Esophagus squamous epithelium (tissue), 5 donors: ENCODE measurements at places on chromosomes 16 and 17.

GRCh38 chr16:13680021-13680889 lies 239.7 kb upstream of the ERCC4 start:
- no peak for DNase-seq

DNA sequence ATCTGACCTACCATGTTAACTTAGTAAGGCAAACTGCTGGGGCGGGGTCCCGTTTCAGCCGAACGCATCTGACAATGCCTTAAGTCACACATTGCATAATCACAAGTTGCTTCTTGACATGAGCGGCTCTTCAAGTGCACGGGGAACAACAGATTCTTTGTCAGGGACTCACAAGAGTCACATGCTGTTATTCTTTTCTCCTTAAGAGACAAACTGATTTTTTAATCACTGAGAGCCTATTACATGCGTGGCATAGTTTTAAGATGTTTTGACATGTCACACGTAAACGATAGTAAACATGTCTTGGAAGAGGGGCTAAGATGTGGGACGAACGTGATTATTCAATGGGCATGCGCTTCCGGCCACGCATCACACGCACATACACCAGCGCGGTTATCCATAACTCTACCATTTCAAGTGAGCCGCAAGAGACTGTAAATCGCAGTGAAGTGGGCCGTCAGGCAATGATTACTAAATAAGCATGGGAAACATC lies 63.4 kb downstream of the ADCY9 start:
- no peak for DNase-seq

GRCh38 chr16:64892835-64893785 lies 228.8 kb downstream of the CDH11 start:
- DNase-seq, result no peak

DNA sequence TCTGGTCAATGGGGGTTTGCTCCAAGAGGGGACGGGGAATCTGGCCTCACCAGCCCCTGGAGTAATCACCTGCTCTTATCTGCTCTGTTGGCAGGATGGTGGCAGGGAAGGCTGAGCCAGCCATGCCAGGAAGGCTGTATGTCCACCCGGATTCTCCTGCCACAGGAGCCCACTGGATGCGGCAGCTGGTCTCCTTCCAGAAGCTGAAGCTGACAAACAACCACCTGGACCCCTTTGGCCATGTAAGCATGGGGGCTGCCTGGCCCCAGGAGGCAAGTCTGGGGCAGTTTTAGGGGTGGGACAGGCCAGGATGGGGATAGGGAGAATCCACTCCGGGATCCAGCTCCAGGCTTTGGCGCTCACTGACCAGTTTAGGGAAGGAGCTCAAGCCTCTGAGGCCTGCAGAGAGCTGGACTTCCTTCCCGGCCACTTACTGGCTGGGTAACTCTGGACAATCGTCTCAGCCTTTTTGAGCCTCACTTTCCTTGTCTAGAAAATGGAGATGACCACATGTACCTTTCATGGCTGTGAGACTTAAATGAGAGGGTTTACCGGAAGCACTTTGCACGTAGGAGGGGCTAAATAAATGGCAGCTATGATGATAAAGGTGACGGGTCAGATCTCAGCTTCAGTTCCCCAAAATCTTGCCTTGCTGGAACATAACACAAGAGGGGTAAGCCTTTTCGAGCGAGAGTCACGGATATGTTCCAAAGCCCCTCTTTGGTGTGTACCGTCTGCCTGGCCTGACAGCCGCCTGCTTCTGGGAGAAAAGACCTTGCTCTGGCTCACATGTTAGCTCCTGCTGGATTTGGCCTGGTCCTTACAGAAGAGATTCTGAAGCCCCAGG lies 15.4 kb downstream of the TBX4 start:
- DNase-seq, result no peak

- DNase-seq, result no peak
These were observed 17.5 kb downstream of the CACNG4 start for GRCh38 chr17:66981983-66982508.

DNA sequence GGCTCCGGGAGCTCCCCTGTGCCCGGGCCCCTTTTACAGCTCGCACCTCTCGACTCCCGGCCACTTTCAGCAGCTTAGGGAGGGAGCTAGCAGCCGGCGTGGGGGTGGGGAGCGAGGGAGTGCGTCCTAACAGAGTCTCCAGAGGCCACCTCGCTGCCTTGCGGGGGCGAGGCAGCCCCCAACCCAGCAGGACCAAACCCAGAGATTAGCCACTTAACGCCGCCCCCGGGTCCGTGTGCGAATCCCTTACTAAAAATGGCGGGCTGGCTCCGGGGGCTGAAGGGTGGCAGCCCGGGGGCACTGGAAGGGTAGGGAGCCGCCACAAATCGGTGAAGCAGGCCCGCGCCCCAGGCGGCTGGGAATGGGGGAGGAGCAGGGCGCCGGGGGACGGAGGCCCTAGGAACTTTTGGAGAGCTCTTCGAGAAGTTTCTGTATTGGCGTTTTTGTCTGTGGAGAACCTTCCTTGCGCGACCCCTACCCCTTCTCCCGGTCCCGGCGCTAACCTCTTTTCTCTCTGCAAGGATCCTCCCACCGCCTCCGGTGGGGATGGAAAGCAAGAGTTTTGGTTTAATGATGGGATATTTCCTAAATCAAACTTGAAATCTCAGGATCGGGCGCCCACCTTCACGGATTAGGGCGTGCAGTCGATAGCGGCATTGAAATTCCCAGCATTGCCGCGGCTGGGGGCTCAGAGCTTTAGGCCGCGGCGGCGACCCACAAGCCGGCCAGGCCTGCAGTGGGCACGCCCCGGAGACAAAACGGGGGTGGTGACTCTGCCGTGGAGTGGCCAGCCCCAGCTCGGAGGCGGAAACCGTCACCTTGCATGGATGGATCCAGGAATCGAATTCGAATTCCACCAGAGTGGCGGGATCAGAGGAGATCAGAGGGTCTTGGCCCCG lies 793 bp upstream of the IRX3 start:
- DNase-seq, result no peak

DNA sequence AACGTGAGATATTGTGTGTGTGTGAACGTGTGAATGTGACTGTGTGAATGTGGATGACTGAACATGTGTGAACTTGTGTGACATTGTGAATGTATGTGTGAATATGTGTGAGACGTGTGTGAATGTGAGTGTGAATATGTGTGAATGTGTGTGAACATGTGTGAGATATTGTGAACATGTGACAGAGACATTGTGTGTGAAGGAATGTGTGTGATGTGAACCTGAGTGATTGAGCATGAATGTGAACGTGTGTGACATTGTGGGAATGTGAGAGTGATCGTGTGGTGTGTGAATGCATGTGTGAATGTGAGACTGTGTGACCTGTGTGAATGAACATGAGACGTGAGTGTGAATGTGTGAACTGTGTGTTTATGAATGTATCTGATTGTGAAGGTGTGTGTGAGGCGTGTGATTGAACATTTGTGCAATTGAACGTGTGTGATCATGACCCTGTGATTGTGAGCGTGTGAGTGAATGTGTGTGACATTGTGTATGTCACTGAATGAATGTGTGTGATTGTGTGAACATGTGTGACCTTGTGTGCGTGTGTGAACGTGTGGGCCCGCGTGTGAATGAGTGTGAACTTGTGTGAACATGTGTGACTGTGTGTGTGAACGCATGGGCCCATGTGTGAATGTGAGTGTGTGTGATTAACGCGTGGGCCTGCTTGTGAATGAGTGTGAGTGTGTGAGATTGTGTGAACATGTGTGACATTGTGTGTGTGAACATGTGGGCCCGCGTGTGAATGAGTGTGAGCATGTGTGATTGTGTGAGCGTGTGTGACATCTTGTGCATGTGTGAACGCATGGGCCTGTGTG lies 23.2 kb upstream of the GSE1 start:
- DNase-seq, result no peak

GRCh38 chr17:79617304-79617703 lies 6.5 kb upstream of the RBFOX3 start:
- no peak for DNase-seq

- no peak for DNase-seq
These were observed 79.4 kb downstream of the ABR start for GRCh38 chr17:1100382-1100781.

GRCh38 chr17:42248351-42249179 lies 27.6 kb downstream of the STAT5B start:
- DNase-seq, result peak; percentile 62

DNA sequence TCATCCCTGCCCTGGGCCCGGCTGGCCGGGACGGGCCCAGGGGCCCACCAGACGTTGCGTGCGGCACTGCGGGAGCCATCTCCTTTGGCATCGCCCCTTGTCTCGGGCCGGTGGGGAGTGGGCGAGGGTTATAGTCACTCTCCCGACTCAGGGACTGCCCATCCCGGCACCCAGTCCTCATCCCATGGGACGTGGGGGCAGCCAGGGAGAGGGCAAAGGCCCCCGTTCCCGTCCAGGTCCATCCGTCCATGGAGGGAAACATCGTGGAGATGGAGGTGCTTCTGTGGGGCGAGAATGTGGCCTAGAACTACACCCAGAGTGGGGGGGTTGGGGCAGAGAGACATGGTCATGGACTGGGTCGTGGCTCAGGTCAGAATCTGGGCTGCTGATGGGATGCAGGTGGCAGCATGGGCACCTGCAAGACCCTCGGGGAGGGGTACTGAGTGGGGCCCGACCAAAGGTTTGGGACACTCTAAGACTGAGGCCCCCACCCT lies 2.4 kb upstream of the WDR90 start:
- DNase-seq, result no peak

DNA sequence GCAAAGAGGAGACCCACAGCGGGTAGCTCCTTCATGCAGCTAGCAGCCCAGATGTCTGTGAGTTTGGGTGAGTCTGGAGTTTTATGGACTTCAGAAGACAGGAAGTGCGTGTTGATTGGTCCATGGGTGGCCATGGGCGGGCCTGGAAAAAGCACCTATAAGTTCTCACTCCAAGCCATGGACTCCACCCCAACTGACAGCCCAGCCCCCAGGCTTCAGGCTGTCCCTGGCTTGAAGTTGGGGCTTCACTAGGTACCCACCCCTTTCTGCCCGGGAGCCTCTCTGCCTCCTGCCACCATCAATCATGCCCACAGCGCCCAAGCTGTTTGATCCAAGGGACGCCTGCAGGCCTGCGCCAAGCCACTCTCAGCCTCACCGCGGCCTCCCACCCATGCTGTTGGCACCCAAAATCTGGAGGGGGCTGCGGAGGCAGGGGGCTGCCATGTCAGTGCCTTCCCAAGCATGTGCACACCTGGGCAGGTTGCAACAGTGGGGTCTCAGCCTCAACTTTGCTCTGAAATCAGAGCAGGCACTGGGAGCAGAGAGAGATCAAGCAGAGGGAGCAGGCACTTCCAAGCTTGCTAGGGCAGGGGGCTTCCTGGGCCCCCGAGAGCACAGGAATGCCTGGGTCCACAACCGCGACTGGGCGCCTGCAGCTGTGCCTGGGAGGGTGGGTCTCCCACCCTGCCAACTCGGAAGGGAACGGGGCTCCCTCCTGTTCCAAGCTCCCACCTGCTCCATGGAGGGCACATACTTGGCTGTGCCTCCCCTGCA lies 1503.7 kb downstream of the CDH11 start:
- DNase-seq, result no peak

DNA sequence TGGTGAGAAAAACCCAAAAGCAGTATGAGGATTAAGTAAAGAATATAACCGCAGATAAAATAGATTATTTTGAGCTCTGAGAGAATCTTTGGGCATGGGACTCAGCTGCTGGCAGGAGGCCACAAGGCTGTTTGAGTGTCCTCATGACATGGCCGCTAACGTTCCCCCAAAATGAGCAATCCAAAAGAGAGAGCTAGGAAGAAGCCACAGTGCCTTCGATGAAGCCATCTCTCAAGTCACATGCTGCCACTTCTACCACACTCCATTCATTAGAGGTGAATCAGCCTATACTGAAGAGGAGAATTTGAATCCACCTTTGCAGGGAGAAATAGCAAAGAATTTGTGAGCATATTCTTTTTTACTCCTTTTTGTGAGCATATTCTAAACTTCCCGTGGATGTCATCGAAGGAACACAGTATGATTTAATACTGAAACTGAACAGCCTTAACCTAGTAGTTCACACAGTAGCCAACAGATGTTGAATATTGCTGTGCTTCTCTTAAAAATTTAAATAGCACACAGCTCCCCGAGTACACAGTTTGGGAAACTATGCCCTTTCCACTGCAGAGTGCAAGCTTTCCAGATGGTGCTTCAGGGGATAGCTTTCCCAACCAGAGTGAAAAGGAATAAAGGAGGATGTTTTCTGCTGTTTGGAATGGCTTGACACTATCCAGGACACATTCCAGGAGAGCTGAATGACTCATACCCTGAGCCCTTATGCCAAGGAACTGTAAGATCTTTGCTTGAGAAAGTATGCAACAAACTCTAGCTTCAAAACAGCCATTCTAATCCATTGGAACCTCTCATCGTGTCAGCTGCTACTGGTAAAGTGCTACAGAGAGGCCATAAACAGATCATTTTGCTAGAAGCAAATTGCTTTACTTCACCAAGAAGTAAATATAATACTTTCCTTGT lies 33.9 kb downstream of the ANKFY1 start:
- no peak for DNase-seq

DNA sequence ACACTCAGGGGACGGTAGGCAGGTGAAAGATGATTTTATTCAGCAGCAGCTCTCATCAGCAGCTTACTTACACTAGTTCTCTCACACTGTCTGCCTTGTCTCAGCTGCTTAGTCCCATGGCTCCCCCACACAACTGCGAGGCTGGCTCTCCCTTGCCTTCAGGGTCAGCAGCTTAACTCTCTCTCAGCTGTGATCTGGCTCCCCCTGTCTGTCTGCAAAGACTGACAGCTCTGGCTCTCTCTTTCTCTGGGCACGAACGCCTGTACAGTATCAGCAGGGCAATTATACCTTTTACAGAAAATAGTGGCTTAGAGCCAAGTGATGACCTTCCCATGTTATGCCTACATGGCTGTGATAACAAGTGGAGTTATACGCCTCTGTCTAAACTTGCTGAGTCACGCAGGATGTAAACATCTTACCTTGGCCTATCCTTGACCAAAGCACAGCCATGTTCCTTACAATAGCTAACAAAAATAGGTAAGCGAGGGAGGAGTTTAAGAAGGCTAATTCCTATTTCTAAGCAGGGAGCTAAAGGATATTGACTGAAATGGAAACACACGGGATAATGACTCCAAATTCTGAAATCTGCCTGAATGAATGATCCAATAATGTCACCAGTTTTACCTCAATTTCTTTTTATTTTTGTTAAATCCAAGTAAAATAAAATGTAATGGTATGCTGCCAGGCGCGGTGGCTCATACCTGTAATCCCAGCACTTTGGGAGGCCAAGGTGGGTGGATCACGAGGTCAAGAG lies 1.1 kb upstream of the NDUFAB1 start:
- DNase-seq, result no peak

GRCh38 chr16:52568983-52569690 lies 22.2 kb upstream of the TOX3 start:
- no peak for DNase-seq
